ENCODE measurements at places on chromosomes 3 and 15. TPM values are rescaled to one million over a fixed set of nuclear protein-coding genes. Genes with fewer than 3 reads are reported as not detected.

ATP10A gene
- total RNA-seq: 3.9 TPM

GOLGA8K gene
- total RNA-seq: not detected

SLC28A2 gene
- total RNA-seq: not detected

DNA sequence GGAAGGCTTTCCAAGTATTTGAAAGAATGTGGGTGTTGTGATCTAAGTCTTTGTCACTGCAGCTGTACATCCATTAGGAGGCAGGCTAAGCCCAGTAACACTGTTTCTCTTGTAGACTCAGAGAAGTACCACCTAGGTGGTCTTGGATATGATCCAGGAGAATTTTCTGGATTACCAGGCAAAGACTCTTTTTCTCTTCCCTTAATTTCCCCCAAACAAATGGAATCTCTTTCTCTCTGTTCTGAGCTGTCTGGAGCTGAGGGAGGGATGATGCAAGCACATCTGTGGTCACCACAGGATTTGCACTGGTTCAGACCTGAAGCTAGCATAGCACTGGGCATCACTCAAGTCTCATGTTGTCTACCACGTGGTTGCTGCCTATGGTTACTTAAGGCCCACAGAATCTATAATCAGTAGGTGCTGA is 227.6 kb downstream of the NECTIN3 start:
- DNase-seq: no peak
- no peaks in the 10 kb centered on the region for H3K27me3 ChIP-seq
- H3K36me3 ChIP-seq: no peaks in the 10 kb centered on the region
- H3K4me3 ChIP-seq: no peak overlapping the region

DNA sequence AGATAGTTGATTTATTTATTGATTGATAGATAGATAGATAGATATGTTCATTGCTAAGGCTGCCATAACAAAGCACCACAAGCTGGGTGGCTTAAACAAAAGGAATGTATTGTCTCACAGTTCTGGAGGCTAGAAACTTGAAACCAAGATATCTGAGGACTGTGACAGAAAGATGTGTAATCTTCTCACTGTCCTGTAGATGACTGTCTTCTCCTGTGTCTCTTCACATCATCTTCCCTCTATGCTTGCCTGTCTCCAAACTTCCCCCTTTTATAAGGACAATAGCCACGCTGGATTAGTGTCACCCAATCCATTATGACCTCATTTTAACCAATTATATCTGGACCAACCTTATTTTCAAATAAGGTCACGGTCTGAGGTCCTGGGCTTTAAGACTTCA is 40.9 kb downstream of the GNB4 start:
- no peak for DNase-seq
- H3K4me1 ChIP-seq: no peaks in the 10 kb centered on the region
- no peak overlapping the region for H3K4me3 ChIP-seq
- H3K27ac ChIP-seq: no peak overlapping the region

DNA sequence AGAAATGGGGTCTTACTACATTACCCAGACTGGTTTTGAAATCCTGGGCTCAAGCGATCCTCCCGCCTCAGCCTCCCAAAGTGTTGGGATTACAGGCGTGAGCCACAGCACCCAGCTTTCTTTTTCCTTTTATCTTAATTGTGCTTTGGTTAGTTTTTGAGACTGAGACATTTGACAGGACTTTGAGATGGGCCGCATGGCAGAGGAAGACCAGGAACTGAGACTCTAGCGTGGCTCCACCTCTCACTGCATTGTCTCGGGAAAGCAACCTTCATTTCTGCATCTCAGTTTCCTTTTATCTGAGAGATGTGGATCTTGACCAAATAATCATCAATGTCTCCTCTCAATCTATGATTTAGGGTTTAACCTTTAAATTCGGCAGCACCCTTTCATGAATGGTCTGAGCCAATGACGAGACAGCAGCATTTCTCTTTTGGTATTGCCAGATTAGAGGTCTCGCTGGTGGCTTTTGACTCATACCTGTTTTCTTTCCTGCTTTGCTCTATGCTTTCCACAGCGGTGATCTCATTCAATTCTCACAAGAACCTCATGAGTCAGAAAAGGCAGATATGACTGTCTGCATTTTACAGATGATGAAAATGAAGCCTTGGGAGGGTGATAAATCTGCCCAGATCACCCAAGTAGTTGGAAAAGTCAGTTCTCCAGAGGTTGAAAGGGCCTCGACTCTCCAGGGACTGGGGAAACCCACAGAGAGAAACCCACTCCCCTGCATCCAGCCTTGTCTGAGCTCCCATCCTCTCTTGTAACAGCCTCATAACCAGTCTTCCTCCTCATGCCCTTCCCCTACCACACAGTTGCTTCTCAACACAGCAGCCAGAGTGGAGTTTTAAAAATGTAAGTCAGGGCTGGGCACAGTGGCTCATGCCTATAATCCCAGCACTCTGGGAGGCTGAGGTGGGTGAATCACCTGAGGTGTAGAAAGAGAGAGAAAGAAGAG is 84.8 kb upstream of the FOXB1 start:
- DNase-seq: no peak
- no peaks in the 10 kb centered on the region for H3K4me1 ChIP-seq
- no peak overlapping the region for H3K4me3 ChIP-seq
- H3K27me3 ChIP-seq: no peaks in the 10 kb centered on the region
- H3K36me3 ChIP-seq: no peaks in the 10 kb centered on the region

DNA sequence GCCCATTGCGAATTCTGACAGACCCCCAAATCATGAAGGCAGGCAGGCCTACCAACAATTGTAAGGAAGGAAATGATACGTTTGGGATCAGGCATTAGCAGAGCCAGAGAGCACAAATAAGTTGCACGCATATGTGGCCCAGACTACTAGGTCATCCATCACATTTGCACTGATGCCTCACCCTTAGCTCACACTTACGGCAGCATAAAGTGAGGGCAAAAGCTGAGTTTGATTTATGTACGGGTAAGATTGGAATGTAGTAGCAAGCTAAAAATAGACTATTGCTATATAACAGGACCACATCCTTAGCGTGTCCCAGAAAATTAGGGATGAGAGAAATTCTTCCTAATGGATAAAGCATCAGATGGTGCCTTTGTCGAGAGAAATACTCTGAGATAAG is 58.6 kb downstream of the QTRT2 start:
- no peaks in the 10 kb centered on the region for H3K36me3 ChIP-seq
- no peak overlapping the region for H3K4me3 ChIP-seq
- no peak for DNase-seq

GRCh38 chr3:70849911-70850699 is 537.7 kb upstream of the MDFIC2 start:
- H3K4me1 ChIP-seq: peaks cover 5% of the 10 kb centered on the region
- H3K4me3 ChIP-seq: no peak overlapping the region
- peaks cover 2% of the 10 kb centered on the region for H3K36me3 ChIP-seq
- no peak overlapping the region for H3K27ac ChIP-seq

GRCh38 chr3:81152156-81152555 is 609.3 kb downstream of the GBE1 start:
- no peak for DNase-seq
- no peak overlapping the region for H3K4me3 ChIP-seq
- no peak overlapping the region for H3K27ac ChIP-seq

DNA sequence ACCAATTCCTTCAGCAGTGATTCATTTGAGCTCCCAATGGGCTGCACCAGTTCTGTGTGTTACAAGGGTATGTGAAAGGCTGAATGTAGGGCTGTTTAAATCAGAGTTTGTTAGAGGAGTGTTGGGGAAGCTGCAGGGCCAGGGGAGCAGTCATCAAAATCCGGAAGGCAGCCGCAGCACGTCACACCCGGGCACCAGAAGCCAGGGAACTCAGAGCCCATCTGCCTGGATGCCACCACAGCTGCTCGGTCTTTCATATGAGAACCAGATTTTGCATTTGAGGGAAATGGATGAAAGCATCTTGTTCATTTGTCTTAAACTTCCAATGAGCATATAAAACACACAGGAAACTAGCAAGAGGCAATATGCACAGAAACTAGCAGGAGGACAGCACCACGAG is 24.2 kb upstream of the NEO1 start:
- no peaks in the 10 kb centered on the region for H3K27me3 ChIP-seq
- no peak overlapping the region for H3K27ac ChIP-seq
- DNase-seq: no peak
- no peak overlapping the region for H3K4me3 ChIP-seq
- H3K36me3 ChIP-seq: no peaks in the 10 kb centered on the region

DNA sequence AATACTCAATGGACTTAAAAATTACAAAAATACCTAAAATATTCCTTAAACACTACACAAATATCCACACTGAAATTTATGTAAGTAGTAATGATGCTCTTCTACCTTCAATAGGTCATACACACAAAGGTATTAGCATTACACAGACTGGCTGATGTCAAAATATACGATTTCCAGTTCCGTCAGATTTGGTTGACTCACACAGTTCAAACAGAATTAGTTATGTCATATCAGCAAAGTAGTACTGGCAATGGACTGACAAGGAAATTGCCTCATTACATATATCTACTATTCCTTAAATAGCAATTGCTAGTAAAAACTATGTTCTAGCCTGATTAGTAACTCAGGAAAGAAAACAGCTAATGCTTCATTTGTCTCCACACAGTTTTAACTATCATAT is 70.8 kb downstream of the ADAM10 start:
- no peak overlapping the region for H3K4me3 ChIP-seq
- no peaks in the 10 kb centered on the region for H3K36me3 ChIP-seq
- no peak for DNase-seq

DNA sequence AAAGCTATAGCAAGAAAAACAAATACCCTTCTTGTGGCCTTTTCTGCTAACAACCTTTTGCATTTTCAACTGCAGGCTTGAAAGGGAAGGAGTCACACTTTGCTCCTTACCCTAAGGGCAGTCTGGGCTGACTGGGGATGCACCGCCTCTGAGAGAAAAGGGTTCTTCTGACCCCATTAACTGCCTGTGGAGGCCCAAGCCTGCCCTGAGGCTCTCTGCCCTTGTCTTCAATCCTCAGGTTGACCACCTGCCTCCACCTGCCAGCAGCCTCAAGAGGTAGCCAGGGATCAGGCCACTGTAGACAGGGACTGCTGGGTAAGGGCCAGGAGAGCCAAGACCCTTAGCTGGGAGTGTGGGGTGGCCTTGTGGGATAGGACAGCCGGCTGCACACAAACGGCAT is 93.8 kb downstream of the SQOR start:
- DNase-seq: no peak
- H3K27me3 ChIP-seq: no peaks in the 10 kb centered on the region
- H3K27ac ChIP-seq: no peak overlapping the region
- no peak overlapping the region for H3K4me3 ChIP-seq

GRCh38 chr3:72151465-72152238 is 366.7 kb upstream of the PROK2 start:
- no peaks in the 10 kb centered on the region for H3K4me1 ChIP-seq
- no peaks in the 10 kb centered on the region for H3K27me3 ChIP-seq
- no peak overlapping the region for H3K27ac ChIP-seq
- no peaks in the 10 kb centered on the region for H3K36me3 ChIP-seq
- no peak for DNase-seq
- H3K4me3 ChIP-seq: no peak overlapping the region

DNA sequence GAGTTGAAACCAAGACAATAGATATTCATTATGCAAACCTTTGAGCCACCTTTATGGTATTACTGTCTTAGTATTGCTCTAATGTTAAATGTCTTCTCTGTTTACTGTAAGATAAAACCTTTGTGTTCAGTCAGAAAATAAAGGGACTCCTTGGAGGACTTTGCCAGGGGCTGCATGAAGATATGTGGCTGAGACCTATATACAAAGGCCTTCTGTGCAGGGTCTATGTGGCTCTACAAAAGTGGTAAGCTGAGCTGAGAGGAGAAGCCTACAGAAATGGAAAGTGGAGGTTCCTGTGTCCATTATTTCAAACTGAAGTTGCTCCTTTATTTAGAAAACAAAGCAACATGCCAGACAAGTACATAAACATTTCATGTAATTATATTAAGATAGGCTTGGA is 131.5 kb downstream of the FNDC3B start:
- H3K4me1 ChIP-seq: peaks cover 17% of the 10 kb centered on the region
- no peaks in the 10 kb centered on the region for H3K27me3 ChIP-seq
- no peak for DNase-seq
- no peak overlapping the region for H3K4me3 ChIP-seq
- no peak overlapping the region for H3K27ac ChIP-seq
- no peaks in the 10 kb centered on the region for H3K36me3 ChIP-seq

- no peak overlapping the region for H3K27ac ChIP-seq
- no peak for DNase-seq
- no peaks in the 10 kb centered on the region for H3K27me3 ChIP-seq
- no peaks in the 10 kb centered on the region for H3K36me3 ChIP-seq
Observed at GRCh38 chr15:70320482-70320881, 222.8 kb upstream of the TLE3 start.
